ENCODE measurements at places on chromosomes 6 and 20.
A peak's percentile ranks its signal among the peaks of the same experiment; 100 is the strongest.

GRCh38 chr6:16639684-16640480 lies 121.4 kb downstream of the ATXN1 start:
- DNase-seq: no peak

GRCh38 chr6:53282741-53283140 lies 66.0 kb downstream of the ELOVL5 start:
- no peak for DNase-seq

GRCh38 chr6:148466158-148466557 lies 123.5 kb downstream of the SASH1 start:
- DNase-seq: no peak

DNA sequence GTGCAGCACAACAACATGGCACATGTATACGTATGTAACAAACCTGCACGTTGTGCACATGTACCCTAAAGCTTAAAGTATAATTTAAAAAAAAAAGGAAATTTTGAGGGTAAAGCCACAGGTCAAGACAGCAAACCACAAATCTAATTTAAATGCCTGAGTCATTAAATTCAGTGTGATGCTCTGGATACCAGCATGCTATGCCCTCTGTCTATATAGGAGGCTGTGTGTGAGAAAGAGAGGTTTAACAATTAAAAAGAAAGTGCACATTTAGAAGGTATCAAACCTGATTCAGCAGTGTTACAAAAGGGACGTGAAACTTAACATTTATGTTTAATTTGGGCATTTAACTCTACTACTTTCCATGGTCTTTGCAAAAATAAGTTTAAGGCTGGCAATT lies 276.3 kb downstream of the ADGRB3 start:
- no peak for DNase-seq

GRCh38 chr20:4779616-4780015 lies 57.9 kb downstream of the PRND start:
- DNase-seq: no peak

DNA sequence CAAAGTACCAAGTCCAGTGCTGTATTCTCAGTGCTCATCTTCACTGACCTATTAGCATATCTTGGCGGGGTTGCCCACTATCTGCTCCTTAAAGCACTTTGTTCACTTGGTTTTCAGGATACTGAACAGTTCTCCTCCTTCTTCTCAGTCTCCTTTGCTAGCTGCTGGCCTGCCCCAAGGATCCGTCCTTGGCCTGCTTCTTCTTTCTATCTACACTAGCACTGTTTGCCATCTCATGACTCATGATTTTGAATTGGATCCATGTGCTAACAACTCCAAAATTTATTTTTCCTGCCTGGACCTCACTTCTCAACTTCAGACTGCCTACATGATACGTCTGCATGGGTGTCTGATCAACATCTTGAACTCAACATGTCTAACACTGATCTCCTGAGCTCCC lies 15.5 kb downstream of the TPD52L1 start:
- no peak for DNase-seq

GRCh38 chr6:39753725-39754045 lies 28.5 kb upstream of the KIF6 start:
- no peak for DNase-seq

GRCh38 chr6:53691667-53692133 lies 26.1 kb upstream of the KLHL31 start:
- DNase-seq: no peak

GRCh38 chr6:5401845-5402738 lies 140.8 kb downstream of the FARS2 start:
- DNase-seq: no peak

- no peak for DNase-seq
Measured at GRCh38 chr6:14232889-14233288, 115.3 kb downstream of the CD83 start.

- no peak for DNase-seq
Measured at GRCh38 chr6:978937-979685, 286.2 kb upstream of the EXOC2 start.

GRCh38 chr20:40278673-40279072 lies 410.4 kb downstream of the MAFB start:
- no peak for DNase-seq

DNA sequence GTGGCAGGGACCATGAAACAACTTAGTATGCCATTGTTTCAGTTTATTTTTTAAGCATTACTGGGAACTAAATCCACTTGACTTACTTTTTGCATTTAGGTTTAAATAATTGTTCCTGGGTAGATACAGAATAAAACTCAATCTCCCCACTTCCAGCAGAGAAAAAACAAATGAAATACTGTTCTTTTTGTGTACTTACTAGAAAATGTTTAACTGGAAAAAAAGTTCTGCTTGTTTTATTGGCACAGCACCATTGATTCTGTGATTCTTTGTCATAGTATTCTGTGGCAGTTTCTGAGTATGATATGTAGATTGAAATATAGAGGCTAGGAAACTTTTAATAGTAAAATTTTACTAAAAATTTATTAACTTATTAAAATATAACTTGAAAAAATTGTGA lies 10.2 kb downstream of the ASXL1 start:
- DNase-seq: no peak

GRCh38 chr20:2752567-2753460 lies 47.6 kb downstream of the CPXM1 start:
- DNase-seq: no peak

GRCh38 chr20:37776049-37776448 lies 82.2 kb downstream of the CTNNBL1 start:
- no peak for DNase-seq

- DNase-seq: no peak
Measured at GRCh38 chr6:20314866-20315845, 86.5 kb upstream of the E2F3 start.

- no peak for DNase-seq
Measured at GRCh38 chr6:100768816-100769351, 112.2 kb downstream of the ASCC3 start.

- no peak for DNase-seq
Measured at GRCh38 chr6:125955973-125956372, 597 bp upstream of the HINT3 start.

DNA sequence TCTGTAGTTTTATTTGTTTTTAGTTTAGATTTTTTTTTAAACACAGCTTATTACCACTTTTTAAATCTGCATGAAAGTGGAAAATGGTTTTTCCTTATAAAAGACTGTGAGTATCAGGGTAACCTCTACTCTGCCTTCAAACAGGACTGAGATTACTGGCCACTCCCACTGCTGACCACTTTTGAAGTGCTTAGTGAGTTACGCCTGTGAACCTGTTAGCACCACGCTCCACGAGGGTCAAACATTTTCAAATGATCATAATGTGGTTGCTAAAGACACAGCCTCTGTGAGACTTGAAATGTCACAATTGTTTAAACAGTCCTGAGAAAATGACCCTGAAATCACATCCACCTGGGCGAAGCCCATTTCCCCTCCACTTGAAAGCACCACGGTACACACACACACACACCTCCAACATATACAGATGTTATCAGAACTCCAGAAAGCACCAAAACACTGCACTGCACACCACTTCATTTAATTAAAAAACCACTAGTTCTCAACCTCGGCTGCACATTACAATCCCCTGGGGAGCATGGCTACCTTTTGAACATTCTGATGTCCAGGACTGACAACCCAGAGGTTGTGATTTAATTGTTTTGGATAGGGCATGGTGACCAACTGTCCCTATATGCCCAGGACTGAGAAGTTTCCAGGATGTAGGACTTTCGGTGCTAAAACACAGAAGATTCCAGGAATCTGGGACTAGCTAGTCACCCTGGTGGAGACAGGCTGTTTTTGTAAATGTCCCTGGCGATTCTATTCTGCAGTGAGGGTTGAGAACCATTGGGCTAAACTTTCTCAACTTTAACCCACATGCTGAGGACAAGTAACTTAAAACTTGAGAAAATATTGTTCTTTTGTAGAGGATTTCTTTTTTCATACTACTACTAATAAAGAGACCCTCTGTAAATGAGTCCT lies 176.4 kb upstream of the MYLIP start:
- DNase-seq: no peak

DNA sequence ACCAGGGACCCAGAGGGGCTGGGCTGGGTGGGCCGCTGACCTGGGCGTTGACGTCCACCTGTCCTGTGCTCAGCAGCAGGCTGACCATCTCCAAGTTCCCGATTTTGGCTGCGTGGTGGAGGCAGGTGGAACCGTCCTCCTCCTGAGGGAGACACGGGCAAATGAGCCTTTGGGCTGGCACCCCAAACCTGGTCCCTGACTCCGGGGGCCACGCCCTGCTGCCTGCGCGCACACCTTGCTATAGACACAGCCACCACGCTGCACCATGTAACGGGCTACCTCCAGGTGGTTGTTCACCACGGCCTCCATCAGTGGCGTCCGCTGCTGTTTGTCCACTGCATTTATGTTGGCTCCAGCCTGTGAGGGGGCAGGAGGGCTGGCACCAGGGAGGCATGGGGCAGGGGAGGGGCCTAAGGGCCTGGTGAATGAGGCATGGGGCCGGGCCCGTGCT lies 7.8 kb upstream of the SLC44A4 start:
- no peak for DNase-seq

DNA sequence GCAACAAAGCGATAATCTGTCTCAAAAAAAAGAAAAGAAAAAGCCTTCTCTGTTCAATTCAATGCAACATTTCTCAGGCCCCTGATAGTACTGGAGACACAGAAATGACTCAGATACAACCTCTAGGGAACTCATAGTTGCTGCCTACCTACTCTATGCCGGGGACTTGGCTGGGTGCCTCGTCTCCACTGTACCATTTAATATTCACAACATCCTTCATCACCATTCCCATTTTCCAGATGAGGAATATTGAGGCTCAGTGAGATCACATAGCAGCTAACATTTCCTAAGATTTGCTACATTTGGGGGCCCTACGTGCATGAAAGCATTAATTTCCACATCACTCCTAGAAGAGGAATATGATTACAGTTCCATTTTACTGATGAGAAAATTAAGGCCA lies 7.5 kb downstream of the NOL4L start:
- DNase-seq: no peak

DNA sequence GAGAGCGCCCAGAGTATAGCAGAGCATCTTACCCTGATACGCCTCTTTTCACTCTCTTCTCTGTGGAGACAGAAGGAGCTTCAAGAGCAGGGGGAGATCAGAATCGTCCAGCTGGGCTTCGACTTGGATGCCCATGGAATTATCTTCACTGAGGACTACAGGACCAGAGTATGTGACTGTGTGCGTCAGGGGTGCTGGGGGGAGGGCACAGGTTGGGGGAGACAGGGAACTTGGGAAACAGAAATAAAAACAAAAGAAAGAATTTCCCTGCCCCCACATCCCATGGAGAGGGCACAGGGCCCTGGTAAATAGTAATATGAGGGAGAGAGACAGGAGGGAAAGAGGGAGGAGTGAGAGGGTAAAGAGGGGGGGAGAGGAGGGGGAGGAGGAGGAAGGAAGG lies 3.0 kb upstream of the C4A start:
- no peak for DNase-seq

- peak; percentile 8 for DNase-seq
Measured at GRCh38 chr20:56925082-56925830, 296.1 kb downstream of the TFAP2C start.

GRCh38 chr6:26500102-26500501 lies at the start of gene BTN1A1:
Gene BTN1A1, plus strand, starts transcription at chr6:26500303. Its CDS starts 984 bp downstream, at chr6:26501287.
- no peak for DNase-seq

GRCh38 chr6:32668226-32668747 lies 1.8 kb upstream of the HLA-DQB1 start:
- no peak for DNase-seq

DNA sequence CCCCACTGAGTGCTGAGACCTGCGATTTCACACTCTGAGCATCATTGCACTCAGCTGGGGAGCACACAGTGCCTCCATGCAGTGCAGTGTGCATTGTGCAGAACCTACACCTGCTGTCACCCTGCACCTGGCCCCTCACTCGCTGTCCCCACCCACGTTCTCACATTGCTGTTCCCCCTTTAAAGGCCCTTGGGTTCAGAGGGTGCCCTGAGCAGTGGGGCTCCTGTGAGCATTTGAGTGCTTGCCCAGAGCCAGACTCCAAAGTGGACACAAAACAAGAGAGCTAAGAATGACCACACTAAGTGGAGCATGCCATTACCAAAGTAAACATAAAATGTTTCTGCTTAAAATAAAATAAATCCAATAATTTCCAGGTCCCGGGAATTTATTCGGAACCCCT lies 131.0 kb upstream of the CST7 start:
- no peak for DNase-seq

All from head of caudate nucleus (tissue), 42 donors.